Stimulated activated effector memory CD8-positive, alpha-beta T cell treated with anti-CD3 and anti-CD28 coated beads, Interleukin-12 subunit alpha, Interleukin-12 subunit beta, amount 100 ng/mL, for 72 hours (primary cell): ENCODE measurements at places on chromosomes 4 and X.

- DNase-seq = no peak
Measured at GRCh38 chr4:66123831-66124413, 453.6 kb upstream of the EPHA5 start.

GRCh38 chrX:153769158-153769864 is 5.3 kb downstream of the PLXNB3 start:
- no peak for DNase-seq

DNA sequence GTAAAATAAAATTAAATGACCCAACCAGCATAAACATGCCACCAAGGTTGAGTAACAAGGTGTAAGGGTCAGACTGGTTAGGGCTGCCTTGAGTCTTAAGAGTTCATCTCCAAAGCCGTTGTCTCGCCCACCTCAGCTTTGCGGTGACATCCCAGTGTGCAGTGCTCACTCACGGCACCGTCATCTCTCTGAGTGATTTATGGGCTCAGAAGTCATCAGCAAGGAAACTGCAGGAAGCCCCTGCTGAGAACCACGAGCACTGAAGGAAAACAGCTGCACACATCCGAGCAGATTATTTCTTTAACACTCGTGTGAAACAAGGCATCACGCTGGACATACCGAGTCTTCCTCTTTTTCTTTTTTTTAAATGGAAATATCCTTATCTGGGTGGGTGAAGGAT is 411.1 kb downstream of the TRIML1 start:
- no peak for DNase-seq

DNA sequence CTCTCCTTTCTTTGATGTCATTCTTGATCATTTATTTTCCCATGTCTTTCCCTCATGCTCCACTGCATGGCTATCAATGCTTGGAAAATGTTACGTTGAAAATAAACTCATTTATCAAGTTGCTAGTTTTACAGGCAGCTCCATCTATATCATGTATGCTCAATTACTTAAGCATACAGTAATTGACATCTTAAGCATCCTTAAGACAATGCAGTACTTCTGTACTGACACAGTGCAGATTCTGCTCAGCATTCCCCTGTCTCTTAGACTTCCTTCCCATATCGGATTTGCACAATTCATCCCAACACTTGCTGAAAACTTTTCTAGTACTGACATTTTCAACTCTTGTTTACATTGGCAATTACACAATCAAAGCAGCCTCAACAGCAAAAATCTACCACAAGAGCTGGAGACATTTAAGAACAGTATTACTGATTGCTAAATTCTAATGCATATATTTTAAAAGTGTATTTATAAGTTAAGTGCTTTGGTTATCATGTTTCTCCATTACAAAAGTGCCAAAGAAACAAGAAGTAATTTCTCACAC is 165.6 kb downstream of the ATP10D start:
- no peak for DNase-seq

- no peak for DNase-seq
Measured at GRCh38 chr4:26715636-26716242, 131.9 kb downstream of the TBC1D19 start.

DNA sequence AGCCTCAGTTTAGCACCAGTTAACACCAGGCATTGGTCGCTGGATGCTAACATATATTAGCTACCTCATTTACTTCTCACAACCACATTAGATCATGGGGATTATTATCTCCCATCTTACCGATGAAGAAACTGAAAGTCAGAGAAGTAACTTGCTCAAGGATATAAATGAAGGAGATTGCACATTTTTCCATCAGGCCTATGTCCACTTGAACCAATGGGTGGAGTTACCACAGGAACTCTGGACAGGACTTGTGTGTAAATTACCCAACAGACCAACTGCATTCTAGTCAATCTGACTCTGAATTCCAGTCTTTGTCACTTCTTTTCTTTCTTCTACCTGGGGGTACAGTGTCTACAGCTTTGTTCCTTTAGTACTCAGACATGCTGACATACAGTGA is 1.8 kb downstream of the LNX1 start:
- no peak for DNase-seq

- no peak for DNase-seq
Measured at GRCh38 chr4:78121338-78121904, 64.3 kb downstream of the FRAS1 start.

GRCh38 chr4:54296548-54297203 is 67.6 kb downstream of the PDGFRA start:
- DNase-seq = no peak

- peak; percentile 4 for DNase-seq
Measured at GRCh38 chr4:109406337-109406931, 27.2 kb upstream of the SEC24B start.

GRCh38 chrX:1336948-1337779 is 579 bp downstream of the IL3RA start:
- no peak for DNase-seq

DNA sequence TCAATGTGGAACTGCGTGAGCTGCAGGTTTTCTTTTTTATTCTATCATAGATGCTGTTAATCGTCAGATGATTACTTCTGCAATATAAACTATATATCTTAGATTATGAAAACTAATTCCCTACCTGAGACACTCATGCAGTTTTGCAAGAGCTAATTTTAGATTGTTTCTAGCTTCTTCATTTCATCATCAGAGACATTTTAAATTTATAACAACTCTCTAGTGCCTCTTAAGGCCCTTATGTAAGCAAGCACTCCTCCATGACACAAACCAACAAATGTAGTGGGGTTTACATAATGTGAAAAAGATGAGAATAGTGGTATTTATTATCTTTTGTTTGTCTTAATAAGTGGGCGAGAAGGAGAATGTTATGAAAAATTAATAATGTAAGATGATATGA is 170.2 kb upstream of the ETNPPL start:
- DNase-seq = no peak

- no peak for DNase-seq
Measured at GRCh38 chrX:153801669-153802068, 7.2 kb downstream of the SSR4 start.

DNA sequence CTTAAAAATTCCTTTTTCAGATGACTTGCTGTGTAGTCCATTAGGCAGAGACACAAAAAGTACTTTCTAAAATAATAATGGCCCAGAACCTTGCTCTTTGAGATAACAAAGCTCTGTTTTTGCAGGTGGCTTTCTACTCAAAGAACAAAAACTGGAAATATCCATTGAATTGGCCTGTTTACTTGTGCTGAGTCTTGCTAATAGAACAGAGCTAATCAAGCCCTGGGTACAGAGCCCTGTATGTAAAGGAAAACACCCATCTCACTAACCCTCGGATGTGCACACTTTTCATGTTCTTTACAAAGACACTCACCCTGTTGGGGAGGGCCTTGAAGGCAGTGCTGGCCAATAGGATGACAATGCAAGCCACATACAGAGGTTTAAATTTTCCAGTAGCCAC is 27.0 kb upstream of the LNX1 start:
- DNase-seq = no peak

DNA sequence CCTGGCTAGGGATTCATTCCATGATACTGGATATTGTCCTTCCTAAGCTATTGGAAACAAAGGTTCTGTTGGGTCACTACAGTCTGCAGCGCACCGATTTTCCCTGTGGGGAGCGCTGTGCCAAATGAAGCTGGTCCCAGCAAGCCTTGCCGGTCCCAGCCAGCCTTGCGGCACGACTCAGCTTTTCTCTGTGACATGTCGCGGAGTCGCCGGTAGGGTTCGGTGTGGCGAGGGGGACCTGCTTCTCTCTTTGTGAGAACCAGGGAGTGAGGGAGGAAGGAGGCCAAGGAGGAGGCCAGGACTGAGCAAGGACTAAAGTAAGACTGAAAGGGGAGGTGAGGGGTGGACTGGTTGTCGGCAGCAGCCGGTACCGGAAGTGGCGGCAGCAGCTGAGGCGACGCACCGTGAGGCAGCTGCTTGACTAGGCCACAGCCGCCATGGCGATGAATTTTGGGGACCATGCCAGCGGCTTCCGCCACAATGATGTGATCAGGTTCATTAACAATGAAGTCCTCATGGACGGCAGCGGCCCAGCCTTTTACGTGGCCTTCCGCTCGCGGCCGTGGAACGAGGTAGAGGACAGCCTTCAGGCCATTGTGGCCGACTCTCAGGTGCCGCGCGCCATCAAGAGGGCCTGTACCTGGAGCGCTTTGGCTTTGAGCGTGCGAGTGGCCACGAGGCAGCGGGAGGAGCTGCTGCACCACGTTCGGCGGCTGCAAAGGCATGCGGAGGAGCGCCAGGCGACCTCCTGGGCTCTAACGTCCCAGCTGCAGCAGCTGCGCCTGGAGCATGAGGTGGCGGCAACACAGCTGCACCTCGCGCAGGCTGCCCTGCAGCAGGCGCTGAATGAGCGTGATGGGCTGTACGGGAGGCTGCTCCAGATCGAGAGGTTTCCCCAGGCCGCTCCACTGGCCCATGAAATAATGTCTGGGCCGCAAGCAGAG is at the start of gene TEX13D:
TEX13D (plus strand) TSS at position 180 of the 944 bp plus-strand sequence; CDS start at position 438, 258 bp downstream.
- DNase-seq = no peak

GRCh38 chrX:24294619-24295018 is 19.2 kb downstream of the SUPT20HL2 start:
- DNase-seq = peak; percentile 48

DNA sequence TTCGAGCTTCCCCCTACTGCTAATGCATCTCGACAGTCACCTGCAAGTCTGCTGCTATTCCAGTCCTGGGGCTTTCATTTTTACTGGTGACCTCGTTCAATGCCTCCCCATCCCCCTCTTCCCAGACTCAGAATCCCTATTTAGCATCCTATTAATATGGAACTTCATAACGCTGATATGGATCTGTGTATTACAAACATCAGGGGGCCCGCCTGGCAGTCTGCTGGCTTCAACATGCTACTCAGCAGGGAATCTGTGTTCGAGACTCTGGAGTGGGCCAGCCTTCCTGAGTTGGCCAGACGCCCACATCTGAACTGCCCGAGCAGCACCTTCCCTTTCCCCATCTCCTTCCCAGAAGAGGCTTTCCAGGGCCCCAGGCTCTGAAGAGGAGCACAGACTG is 173.9 kb upstream of the PPARGC1A start:
- DNase-seq = no peak

- DNase-seq = no peak
Measured at GRCh38 chr4:46425775-46426400, 36.0 kb upstream of the GABRA2 start.

GRCh38 chr4:39450618-39451017 is 8.1 kb downstream of the RPL9 start:
- no peak for DNase-seq

DNA sequence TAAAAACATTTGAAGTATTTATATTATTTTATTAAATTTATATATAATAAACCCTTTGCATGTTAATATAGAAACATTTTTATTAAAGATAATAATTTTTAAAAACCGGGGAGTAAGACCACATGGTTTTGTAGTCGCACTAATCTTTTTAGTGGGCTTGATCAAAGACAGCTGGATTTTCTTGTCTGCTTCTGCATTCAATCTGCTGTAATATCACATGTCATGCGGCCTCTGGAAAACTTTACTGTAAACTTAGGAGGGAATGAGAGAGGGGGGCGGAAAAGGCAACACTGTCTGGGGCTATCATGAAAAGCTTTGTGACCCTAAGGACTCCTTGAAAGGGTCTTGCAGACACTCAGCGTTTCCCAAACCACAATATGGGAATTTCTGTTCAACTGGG is 62.8 kb upstream of the NLGN4X start:
- DNase-seq = no peak

DNA sequence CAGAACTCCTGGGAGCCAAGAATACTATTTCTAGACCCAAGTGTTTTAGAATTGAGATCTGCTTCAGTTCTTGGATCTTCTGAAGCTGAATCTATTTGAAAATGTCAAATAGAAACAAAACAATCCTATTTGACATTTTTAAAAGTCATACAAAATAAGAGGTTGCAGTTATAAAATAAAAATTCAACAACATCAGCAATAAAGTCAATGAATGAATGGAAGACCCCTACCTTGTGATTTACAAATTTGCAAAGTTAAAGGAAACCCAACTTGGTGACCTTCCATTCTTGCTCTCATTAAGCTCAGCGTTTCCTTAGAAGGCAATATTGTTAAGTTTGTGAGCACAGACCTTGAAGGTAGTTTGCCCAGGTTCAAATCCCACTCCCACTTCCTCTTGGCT is 531.8 kb upstream of the TENM3 start:
- no peak for DNase-seq

DNA sequence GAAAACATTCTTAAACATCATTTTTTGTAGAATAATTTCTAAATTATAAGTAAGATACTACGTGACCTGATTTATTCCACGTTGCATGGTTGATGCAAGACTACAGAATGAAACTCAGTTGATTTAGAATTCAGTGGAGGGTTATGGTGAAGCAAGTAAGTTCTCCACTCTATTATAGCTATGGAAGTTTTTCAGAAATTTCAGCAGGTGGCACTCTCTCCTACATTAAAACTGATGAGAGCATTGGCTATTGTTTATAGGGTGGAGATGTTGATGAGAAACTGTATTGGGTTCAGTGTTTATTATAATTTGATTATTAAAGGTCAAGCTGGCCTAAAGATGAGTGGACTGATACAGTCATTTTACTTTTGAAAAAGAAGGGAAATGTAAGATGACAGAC is 88.0 kb downstream of the FNIP2 start:
- DNase-seq = no peak

GRCh38 chr4:8336412-8337075 is 67.0 kb downstream of the HTRA3 start:
- no peak for DNase-seq

DNA sequence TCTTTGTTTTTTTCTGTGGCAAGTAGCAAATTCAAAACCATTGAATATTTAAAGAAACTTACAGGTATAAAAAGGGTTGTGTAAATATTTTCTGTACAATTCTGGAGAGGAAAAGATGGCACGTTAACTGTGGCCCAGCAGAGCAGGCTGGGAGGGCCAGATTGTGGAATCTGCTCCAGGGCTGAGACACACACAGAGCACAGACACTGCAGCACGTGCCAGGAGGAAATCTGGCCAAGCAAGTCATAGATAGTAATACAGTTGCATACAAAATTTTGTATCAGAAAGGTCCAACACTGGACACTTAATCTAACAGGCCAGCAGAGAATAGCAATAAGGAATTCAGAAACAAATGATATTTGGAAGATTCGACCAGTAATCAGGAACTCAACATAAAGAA is 763.7 kb downstream of the PDHA2 start:
- DNase-seq = no peak

GRCh38 chrX:138858438-138858837 is 146.9 kb upstream of the FGF13 start:
- DNase-seq = no peak

DNA sequence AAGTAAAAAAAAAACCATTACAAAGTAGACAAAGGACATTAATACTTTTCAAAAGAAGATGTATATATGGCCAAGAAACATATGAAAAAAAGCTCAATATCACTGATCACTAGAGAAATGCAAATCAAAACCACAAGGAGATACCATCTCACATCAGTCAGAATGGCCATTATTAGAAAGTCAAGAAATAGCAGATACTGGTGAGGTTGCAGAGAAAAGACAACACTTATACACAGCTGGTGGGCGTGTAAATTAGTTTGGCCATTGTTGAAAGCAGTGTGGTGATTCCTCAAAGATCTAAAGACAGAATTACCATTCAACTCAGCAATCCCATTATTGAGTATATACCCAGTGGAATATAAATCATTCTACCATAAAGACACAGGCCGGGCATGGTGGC is 39.3 kb downstream of the TASL start:
- no peak for DNase-seq

GRCh38 chr4:177225605-177226004 is 84.1 kb upstream of the NEIL3 start:
- DNase-seq = no peak
